CD4-positive, alpha-beta T cell treated with Interleukin-21 for 1 hour (primary cell): ENCODE measurements at places on chromosomes 6 and 20.

GRCh38 chr6:36131511-36132245 is 1.4 kb downstream of the MAPK13 start:
- peak; percentile 65 for DNase-seq

GRCh38 chr6:52373151-52373690 is 11.3 kb downstream of the PAQR8 start:
- no peak for DNase-seq

DNA sequence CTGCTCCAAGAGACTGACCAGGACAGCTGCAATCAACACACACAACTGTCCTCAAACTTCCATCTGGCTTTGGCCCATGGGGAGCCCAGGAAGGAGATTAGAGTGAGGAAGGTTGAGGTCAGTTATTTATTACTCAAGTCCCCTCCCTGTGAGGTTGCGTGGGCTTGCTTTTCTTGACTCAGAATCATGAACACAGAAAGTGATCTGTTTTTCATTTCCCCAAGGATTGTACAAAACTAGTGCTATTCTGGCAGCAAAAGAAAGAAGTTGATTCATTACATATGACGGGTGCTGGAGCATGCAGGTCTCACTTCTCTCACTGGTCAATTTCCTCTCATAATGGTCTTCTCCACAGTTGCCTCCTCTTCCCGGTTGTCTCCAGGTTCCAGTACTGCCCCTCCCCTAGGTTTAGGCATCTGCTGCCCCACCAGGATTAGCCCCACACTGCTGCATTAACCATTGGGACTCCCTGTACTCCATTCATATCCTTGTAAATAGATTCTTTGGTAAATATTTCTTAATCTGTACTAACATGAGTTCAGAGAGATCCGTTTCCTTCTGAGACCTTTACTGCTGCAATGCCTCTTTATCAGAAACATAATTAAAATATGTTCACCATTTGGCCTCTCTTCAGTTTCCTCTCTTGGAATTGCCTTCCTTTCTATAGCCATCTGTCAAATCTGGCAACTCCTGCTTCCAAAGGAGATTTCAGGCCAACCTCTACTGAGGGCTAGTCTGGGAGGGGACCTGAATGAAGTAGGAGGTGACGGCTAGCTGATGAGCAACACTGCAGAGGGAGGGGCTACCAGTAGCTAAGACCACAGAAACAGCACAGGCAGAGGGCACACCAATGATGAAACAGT is 888.8 kb downstream of the QKI start:
- no peak for DNase-seq

DNA sequence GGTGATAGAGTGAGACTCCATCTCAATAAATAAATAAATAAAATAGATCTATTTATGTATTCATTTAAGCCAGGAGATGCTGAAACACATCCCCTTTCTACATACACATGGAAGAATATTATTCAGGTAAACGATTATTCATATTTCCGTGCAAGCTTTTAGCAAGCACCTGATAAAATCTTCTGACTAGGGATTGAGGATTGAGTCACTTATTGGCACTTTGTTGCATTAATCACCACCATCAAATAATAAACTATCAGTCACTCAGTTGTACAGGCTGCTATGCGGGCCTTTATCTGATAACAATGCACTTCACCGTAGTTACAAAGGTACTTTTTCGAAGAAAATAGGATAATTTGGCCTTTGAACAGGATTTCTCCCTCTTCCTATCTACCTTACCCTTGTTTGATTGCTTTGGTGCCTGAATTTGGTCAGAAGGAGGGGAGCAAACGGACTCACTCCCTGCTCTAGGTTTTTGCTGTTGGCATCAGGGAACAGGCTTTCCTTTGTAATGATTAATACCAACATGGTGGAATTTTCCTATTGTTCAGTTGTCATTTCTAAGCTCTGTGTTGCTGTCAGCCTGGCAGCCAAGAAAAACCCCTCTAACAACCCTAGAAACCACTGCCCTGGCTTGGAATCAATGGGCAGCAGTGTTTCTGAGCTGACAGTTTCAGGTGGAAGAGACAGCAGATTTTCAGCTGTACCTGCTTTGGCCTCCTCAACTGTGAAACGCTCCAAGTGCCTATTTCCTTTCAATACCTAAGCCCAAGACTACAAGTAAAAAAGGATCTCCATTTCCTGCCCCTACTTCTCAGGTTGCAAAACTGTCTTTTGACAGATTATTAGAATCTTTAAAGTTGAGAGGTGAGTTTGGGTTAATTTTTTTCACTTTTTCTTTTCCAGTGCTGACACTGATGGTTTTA is 63.0 kb downstream of the MYB start:
- DNase-seq: no peak

DNA sequence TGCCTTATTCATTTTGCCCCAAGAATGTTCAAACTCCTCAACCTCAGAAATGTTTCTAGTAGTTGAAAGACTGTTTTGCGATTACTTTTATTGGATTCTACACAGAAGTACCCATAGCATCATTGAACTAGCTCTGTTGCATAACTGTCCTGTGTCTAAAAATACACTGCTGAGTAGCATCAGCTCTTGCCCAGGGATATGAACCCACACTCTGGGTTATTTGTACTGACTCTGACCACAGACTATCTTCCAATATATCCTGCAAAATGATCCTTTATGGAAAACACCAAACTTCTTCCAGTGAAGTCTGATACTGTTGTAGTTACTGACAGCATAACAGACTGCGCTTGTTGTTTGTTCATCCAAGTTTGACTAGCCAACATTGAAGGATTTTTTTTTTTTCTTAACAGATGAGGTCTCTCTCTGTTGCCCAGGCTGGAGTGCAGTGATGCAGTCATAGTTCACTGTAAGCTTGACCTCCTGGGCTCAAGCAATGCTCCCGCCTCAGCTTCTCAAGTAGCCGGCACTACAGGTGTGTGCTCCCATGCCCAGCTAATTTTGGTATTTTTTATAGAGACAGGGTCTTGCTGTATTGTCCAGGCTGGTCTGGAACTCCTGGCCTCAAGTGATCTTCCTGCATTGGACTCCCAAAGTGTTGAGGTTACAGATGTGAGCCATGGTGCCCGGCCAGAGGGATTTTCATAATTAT is 49.9 kb downstream of the TULP4 start:
- DNase-seq: no peak

- DNase-seq: no peak
Observed at GRCh38 chr6:14190191-14190928, 72.8 kb downstream of the CD83 start.

DNA sequence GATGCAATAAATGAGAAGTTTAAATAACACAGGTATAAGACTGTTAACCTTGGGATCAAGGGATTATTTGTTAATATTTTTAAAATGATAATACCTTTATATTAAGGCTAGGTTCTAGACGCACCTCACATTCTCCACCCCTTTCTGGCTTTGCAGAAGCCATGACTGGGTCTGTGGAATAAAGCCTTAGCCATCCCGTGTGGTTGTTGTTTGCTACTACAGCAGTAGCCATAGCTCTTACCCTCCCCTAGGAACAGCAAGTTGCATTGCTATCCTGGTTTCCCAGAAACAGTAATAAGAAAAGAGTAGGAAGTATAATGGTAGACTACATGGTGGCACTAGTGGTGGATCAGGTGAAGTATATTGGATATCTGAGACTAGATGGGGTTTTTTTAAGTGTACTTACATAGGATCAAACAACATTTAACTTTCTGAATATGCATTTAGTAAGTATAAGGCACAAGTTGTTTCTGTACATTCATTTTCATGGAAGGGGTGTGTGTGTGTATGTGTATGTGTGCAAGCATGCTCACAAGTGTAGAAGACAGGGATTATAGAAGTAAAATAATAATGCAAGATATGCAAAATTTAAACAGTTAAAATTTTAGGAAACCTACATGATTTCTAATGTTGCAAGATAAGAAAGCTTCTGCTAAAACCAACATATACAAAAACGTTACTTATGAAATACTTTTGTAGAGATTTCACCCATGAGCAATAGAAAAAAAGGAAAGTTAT is 384.2 kb downstream of the PRKN start:
- DNase-seq: no peak
